ENCODE measurements at places on chromosomes 7 and 10. TPM values are rescaled to one million over a fixed set of nuclear protein-coding genes. Genes with fewer than 3 reads are reported as not detected.

Gene KCNH2
- total RNA-seq = 2.5 TPM

Gene TFEC
- total RNA-seq = 2.7 TPM

Gene MYL10
- total RNA-seq = not detected

Gene CYP2E1
- total RNA-seq = 26.9 TPM

Gene CASTOR2
- 10.1 TPM for total RNA-seq

Gene BHLHA15
- 3.5 TPM for total RNA-seq

Gene TRPV6
- total RNA-seq = 6.9 TPM

Gene BICC1
- 0.11 TPM for total RNA-seq

Gene PON1
- total RNA-seq = not detected

Gene KCNMA1
- total RNA-seq = 74.2 TPM

Gene ICA1
- 5.6 TPM for total RNA-seq

Gene PTF1A
- total RNA-seq = not detected

Gene TDRD1
- under 0.01 TPM for total RNA-seq

Gene EEPD1
- total RNA-seq = 10.2 TPM

Gene GARS1
- total RNA-seq = 125 TPM

Gene PAPOLB
- 0.38 TPM for total RNA-seq

Gene OR2A1
- not detected for total RNA-seq

Gene SOSTDC1
- total RNA-seq = 2.5 TPM

Gene ZNF425
- total RNA-seq = 4.3 TPM

Gene ANKIB1
- 16.0 TPM for total RNA-seq

Gene CDC14C
- total RNA-seq = not detected

Gene SLC26A3
- total RNA-seq = not detected

Gene PDCD11
- total RNA-seq = 32.6 TPM

Gene ELN
- 16.6 TPM for total RNA-seq

Gene C10orf95
- 0.23 TPM for total RNA-seq

Gene RELN
- 0.88 TPM for total RNA-seq

Gene GSTO2
- total RNA-seq = 6.1 TPM

Gene HOXA11
- not detected for total RNA-seq

Gene CASP7
- 21.3 TPM for total RNA-seq

Gene SUGCT
- total RNA-seq = 7.1 TPM

Gene KAZALD1
- total RNA-seq = 1.4 TPM

Gene HYAL4
- total RNA-seq = 3.0 TPM

Gene FBXO24
- 0.19 TPM for total RNA-seq

Gene CCDC136
- 5.1 TPM for total RNA-seq

Gene SP8
- total RNA-seq = not detected

Gene CCL24
- total RNA-seq = 3.9 TPM

Gene TEX36
- total RNA-seq = not detected

Gene ELFN1
- total RNA-seq = 0.57 TPM

Gene TMEM196
- not detected for total RNA-seq

Gene ZWINT
- 43.1 TPM for total RNA-seq

Gene ZNF503
- 14.3 TPM for total RNA-seq

Gene SPDYE2
- not detected for total RNA-seq

Gene CTAGE6
- total RNA-seq = 0.80 TPM

Gene NUTM2E
- total RNA-seq = not detected

Gene PVRIG
- 0.99 TPM for total RNA-seq

Gene PRKCQ
- 1.9 TPM for total RNA-seq

Gene GARIN1A
- total RNA-seq = 0.19 TPM

Gene ASIC3
- total RNA-seq = 0.40 TPM

Gene NUP205
- 60.5 TPM for total RNA-seq

Gene DNAH11
- total RNA-seq = 0.91 TPM

Gene PIP
- not detected for total RNA-seq

Gene STEAP1B
- total RNA-seq = 0.29 TPM

Gene CDK14
- 0.53 TPM for total RNA-seq

Gene FXYD4
- total RNA-seq = not detected

Gene SPDYE18
- not detected for total RNA-seq
